ENCODE measurements at places on chromosomes 5 and 9.

- no peak for DNase-seq
These were observed 15.0 kb downstream of the FANCC start for GRCh38 chr9:95302479-95302878.

DNA sequence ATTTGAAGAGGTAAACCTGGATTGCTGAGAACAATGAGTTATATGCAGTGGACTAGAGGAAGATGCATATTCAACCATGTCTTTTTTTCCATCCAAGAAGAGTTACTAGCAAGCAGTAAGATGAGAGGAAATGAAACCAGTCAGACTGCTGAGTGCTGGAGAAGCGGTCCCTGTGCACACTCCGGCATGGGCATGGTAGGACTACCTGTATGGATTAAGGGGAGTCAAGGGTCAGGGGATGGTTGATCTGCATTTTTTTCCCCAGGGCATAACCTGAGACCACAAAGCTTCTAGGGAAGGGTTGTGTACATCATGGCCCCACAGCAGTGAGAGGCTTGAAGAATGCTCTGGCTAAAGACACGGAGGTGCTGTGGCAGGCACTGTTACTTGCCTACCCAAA is 76.6 kb upstream of the ZNF169 start:
- no peak for DNase-seq

DNA sequence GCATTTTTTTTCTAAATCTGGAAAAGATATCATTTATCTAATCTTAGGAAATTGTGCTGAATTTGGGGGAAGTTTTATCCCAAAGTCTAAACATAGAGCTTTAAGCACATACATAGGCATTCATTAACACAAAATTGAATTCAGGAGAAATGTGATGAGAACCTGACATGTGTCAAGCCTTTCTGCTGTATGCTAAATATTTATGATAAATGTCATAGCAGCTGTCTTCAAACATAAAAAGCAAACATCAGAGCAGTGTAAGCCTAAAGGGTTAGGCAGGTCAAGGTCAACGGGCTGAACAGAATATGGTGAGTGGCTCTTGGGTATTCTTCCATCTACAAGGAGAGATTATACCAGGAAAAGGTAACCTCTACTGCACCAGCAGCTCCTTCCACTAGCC is 737.2 kb upstream of the ZNF608 start:
- DNase-seq, result no peak

DNA sequence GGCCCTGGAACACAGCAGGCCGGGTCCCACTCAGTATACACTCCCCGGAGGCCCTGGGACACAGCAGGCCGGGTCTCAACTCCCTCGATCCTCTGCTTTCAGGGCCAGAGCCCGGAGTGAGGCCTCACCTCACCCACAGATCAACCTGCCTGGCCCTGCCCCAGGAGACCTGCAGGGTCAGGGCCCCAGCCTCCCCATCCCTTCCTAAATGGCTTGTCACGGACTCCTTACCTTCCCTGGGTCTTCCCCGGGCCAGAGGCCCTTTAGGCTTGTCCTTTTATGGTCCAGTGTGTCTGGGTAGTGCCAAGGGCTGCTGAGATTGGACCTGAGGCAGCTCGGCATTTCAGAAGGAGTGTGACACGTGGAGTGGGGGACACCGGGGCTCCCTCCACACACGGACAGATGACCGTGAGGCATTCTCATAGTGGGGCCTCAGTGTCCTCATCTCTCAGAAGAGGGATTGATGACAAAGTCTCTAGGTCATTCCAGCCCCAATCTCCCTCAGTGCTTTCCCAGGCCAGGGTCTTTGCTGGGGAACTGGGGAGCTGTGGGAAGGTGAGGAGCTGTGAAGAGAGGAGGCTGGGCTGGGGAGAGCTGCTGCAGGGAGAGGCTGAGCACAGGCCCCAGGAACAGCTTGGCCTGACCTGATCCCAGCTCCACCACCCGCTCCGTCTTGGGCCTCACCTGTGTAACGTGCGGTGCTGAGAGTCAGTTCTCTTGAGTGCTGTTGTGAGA is 18.0 kb upstream of the PLEKHG4B start:
- no peak for DNase-seq

DNA sequence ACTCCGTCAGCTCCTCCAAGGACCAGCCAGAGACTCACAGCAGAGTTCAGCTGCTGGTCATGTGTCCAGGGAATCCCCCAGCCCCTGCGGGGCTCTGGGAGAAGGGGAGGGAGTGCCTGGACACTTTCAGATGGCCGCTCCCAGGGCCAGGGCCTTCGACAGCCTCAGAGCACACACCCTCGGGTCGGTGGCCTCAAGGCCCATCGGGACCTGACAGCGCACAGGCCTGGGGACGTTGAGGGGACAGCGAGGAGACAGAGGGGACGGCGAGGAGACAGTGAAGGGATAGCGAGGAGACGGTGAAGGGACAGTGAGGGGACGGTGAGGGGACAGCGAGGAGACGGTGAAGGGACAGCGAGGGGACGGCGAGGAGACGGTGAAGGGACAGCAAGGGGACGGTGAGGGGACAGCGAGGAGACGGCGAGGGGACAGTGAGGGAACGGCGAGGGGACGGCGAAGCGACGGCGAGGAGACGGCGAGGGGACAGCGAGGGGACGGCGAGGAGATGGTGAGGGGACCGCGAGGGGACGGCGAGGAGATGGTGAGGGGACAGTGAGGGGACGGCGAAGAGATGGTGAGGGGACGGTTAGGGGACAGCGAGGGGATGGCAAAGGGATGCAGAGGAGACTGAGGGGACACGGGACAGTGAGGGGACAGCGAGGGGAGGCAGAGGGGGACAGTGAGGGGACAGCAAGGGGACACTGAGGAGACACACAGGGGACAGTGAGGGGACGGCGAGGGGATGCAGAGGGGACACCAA is 47.3 kb downstream of the SLC12A7 start:
- no peak for DNase-seq

DNA sequence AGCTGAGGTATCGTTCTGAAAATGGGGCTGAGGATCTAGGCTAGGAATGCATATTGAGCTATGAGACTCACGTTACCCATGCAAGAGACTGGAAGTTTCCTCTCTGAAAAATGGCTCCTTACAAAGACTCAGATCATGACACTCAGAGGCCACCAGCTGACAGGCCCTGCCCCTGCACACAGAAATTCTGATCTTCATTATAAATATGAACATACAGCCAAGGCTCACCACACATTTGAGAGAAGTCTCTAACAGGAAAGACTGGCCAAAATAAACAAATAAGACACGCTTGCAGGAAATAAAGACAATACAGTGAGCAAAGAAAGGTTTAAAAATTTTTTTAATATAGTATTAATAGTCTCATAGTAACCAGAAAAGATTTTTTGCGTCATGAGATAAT is 365.9 kb downstream of the NFIB start:
- DNase-seq, result no peak

DNA sequence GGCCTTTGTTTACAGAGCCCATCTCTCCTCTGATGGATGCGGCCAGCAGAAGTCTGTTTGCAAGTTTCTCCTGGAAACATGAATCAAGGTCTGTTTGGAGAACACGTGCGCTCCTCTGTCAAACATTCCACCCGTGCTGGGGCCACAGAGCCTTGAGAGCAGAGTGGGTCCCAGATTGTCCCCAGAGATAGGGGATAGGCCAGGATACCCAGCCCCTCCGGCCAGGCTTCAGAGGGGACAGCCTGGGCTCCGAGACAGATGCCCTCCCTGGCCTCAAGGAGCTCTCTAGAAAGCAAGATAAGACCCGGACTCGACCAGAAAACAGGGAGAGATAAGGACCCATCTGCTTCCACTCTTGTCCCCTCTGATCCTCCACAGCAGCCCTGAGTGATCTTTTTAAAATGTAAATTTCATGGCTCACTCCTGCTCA is 40.4 kb upstream of the HAND1 start:
- no peak for DNase-seq

DNA sequence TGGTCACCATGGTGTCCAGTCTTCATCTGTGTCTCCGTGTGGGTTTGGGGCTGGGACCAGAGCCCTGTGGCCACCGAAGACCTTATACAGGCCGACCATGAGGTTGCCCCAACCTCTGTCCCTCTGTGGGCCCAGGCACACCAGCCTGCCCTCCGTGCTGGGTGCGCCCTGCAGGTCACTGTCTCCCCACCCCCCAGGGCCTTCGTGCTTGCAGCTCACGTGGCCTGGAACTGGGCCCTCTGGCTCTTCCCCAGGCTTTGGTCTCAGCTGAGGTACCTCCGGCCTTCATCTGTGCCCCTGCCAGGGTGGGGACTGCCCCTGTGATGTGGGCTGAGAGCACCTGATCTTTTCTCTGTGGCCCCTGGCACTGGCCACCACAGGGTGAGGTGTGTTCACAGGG is 92.1 kb downstream of the RXRA start:
- no peak for DNase-seq

DNA sequence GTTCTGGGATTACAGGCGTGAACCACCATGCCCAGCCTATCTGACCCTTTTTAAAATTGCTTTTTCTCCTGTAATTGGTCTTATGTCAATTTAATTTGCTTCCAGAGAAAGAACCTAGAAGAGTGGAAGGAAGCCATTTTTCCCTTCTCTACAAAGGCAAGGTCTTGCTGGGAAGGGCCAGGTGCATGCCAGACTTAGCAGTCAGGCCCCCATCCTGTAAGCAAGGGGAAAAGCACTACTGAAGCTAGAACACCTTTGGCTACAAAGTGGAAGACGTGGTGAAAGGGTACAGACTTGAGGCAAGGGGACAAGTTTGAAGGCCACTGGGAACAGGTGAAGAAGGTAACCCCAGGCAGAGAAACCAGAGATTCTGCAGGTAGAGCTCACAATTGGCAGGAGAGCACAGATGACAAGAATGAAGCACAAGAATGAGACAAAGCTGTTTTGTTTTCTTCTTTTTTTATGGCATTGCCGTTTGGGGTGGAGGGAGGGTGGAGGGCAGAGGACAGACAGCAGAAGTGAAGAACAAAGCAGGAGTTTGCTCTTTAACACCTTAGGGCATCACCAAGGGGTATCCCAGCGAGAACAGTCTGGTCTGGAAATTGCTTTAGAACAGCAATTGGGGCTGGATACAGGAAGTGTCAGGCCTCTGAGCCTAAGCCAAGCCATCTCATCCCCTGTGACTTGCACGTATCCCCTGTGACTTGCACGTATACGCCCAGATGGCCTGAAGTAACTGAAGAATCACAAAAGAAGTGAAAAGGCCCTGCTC is 72.9 kb downstream of the SERINC5 start:
- DNase-seq, result no peak
